ENCODE measurements at places on chromosomes 12 and 14. TPM values are rescaled to one million over a fixed set of nuclear protein-coding genes. Genes with fewer than 3 reads are reported as not detected.

DNA sequence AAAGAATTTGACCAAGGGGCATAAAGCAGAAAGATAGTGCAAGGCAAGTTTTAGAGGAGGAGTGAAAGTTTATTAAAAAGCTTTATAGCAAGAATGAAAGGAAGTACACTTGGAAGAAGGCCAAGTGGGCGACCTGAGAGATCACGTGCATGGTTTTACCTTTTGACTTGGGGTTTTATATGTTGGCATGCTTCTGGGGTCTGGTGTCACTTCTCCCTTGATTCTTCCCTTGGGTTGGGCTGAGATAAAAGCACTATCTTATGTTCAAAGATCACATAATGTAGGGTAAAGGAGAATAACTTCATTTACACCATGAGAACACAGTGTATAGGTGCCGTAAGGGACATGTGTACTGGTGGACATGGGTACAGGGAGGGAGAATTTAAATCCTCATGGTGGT is 17.7 kb upstream of the TMEM30B start:
- no peak for DNase-seq

GRCh38 chr12:13947276-13947946 is 34.0 kb downstream of the GRIN2B start:
- DNase-seq, result peak; percentile 79

- no peak for DNase-seq
These were observed 14.5 kb downstream of the CYP46A1 start for GRCh38 chr14:99698642-99699041.

DNA sequence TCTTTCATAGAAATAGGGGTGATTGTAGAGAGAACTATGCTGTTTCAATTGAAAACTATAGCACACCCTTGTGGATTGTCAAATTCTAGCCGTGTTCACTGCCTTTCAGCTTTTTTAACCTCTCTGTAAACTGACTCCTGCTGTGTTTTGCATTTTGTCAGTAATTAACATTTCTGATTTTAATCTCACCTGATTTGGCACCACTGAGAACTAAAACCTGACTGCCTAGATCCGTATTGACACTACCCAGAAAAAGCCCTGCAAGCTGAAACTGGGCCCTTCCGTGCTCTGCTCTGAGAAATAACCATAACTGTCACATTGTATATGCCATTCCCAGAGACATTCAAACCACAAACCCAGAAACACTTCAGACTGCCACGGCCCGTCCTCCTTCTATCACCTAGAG is 26.6 kb upstream of the ETV6 start:
- DNase-seq, result no peak

DNA sequence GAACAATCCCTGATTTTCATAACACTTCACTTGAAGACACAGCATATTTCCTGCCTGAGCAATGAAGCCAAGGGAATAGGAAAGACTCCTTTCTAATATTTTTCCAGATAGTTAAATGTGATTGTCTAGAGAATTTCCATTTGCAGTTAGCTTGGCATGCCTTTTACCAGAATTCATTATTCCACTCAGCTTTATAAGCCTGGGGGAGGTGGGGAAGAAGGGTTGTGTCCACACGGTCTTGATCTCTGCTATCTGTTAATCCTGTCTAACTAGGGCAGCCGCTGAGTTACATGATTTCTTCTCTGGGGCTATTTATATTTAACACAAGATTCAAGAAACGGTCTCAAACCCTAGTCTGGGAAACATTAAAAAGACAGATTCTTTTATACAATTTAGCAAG is 146.6 kb upstream of the FSCB start:
- DNase-seq, result no peak

GRCh38 chr14:92863286-92864080 is 59.5 kb upstream of the CHGA start:
- DNase-seq, result no peak

DNA sequence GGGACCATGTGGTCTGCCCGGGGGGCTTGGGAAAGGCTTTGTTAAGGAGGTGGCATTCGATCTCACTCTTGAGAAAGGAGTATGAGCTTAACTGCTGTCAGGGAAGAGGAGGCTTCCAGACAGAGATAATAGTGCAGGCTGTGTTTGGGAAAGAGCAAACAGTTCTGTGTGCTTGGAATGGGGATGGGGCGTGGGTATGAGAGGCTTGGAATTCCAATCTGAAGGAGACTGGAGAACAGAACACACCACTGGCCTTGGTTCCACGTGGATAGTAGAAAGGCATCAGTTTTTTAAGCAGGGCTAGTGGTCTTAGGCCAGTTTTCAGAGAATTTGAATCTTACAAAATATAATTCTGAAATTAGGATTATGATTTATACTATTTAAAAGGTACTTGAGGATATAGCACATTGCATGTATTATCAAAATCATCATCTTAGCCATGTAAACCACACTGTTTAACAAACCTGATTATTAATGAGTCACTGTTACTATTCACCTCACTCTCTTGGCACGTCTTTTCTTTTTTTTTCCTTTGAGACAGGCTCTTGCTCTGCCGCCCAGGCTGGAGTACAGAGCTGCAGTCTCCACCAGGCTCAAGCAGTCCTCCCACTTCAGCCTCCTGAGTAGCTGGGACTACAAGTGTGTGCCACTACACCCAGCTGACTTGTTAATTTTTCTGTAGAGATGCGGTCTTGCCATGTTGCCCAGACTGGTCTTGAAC is 38.5 kb upstream of the KCNK13 start:
- no peak for DNase-seq

- DNase-seq, result no peak
These were observed 7.1 kb upstream of the BHLHE41 start for GRCh38 chr12:26131936-26132335.

DNA sequence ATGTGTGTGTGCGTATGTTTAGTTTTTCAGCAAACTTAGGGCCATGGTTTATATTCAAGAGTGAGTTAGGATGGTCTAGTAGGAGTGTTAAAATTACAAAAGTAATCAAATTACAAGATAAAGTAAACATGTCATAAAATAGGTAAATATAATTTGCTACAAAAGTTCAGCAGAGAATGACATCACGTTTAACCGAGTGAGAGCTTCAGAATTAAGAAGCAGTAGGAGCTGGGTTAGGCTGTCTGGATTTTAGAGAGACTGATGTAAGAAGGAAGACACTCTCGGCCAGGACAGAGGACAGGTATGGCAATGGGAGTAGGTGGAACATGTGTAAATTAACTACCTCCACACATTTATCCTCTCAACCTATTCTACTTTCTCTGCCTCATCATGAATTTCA is 11.6 kb upstream of the MGST1 start:
- no peak for DNase-seq

DNA sequence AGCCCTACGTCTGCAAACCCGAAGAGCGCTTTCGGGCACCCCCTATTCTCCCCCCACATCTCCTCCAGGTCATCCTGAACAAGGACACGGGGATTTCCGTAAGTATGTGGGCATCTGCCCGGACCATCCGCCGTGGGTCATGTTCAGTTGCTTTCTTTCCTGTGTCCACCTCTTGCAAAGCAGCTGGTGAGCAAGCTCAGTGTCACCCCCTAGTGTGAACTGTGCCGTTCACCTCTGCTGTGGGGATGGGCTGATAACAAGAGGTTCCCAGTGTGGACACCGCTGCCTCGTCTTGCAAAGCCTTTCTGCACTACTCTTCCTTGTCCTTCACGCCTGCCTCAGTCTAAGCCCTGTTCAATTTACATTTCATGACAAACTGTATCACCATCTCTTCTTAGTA is 8.6 kb downstream of the PRKAB1 start:
- DNase-seq, result no peak

- DNase-seq, result peak; percentile 71
These were observed 112.3 kb upstream of the KRR1 start for GRCh38 chr12:75623631-75624154.

DNA sequence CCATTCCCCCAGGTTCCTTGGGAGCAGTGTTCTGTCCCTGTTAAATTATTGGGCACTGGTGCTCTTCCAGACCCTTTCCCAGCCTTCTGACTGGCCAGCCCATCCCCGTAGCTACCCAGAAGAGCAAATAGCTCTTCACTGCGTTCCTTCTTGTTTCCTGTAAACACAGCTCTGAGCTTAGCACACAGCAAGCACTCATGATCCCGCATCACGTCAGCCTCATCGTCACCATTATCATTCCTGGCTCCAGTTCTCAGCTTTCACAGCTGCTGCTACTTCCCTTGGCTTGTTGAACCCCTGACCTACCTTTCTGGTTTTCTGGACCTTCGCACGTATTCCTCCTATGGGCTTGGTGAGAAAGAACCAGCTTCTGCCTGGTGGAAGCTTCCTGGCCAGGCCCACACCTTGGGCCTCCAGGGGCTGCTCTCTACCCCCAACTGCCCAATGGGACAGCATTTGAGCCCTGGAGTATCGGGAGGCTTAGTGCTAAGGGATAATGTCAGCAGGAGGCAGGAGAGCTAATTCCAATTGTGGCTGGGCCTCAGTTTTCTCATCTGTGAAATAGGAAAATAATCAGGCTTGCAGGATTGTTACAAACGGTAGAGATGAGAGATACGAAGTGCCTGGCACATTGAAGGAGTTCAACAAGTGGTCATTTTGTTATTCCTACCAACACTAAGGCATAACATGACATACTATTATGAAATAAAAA is 22.6 kb upstream of the PAPOLA start:
- no peak for DNase-seq

- no peak for DNase-seq
These were observed 56.5 kb downstream of the NOC4L start for GRCh38 chr12:132200800-132201199.

GRCh38 chr14:101824339-101824727 is 62.8 kb downstream of the PPP2R5C start:
- no peak for DNase-seq

- DNase-seq, result no peak
These were observed 33.0 kb upstream of the CFAP54 start for GRCh38 chr12:96456265-96456974.

DNA sequence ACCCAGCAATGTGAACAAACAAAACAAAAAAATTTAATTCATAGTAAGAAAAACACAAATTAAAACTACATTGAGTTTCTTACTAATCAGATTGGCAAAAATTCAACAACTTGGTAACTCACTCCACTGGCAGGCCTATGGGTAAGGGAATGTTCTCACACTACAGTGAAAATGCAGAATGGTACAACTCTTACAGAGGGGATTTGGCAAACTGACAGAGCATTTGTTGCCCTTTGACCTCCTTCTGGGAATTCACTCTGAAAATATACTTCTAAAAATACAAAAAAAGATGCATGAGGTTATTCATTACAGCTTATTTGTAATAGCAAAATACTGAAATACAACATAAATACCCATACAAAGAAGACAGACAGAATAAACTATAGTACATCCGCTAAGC is 32.8 kb downstream of the ABCD2 start:
- DNase-seq, result no peak

DNA sequence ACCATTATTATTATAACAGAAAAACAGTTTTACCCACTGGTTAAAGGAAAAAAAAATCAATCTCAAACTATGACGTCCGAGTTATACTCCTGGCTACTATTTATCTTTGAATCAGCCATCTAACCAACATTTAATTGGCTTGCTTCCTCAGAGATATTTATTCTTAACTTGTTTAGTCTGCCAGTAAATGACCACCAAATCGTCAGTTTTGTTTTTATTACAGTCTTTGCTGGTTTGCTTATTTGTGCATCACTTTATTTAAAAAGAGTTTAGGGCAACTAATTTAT is 71.2 kb downstream of the RASSF8 start:
- DNase-seq, result no peak

GRCh38 chr12:52056801-52057637 is 5.8 kb downstream of the NR4A1 start:
- DNase-seq, result no peak

GRCh38 chr14:54355698-54356097 is 41.1 kb upstream of the CDKN3 start:
- no peak for DNase-seq

DNA sequence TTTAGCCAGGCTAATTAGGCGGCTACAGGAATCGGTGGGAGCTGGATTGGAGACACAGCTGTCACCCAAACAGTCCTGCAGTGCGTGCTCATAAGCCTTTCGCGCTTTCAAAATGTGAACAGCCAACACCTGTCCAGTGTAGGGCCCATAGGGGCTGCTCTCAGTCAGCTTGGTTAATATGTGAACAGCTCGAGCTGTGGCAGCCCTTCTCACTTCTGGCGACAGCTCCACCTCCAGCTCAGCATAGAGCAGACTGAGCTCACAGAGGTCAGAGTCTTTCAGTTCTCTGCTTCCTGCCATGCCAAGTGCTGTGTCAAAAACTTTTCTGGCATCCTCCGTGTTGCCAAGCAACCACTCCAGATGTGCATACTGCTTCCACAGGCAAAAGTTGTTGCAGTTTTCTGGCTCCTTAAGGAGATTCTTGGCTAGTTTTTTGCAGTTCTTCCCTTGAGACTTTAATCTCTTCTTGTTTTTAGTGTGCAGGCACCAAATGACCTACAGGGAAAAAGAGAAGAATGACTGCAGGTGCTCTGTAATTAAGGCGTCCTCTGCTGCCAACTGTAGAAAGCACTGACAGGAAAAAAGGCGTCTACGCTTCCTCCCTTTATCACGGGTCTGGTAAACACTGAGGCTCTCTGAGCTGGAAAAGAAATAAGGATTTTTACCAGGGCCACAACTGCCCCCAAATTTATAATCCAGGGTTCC is 32.5 kb downstream of the PSMC1 start:
- no peak for DNase-seq

GRCh38 chr12:46944088-46944487 is 118.3 kb upstream of the SLC38A4 start:
- DNase-seq, result peak; percentile 67

- no peak for DNase-seq
These were observed 3.6 kb downstream of the SLC48A1 start for GRCh38 chr12:47776471-47777143.

- no peak for DNase-seq
These were observed 16.1 kb upstream of the GNG2 start for GRCh38 chr14:51844081-51844881.

The LIN7A gene
- 0.12 TPM for total RNA-seq

The PAPLN gene
- 1.7 TPM for total RNA-seq

The LDHB gene
- total RNA-seq, result 1,556 TPM

The SYNDIG1L gene
- not detected for total RNA-seq

The PIWIL1 gene
- total RNA-seq, result 0.68 TPM

The DHH gene
- total RNA-seq, result not detected

The ZBTB42 gene
- 2.9 TPM for total RNA-seq
